ENCODE measurements at places on chromosomes 12 and 14.

DNA sequence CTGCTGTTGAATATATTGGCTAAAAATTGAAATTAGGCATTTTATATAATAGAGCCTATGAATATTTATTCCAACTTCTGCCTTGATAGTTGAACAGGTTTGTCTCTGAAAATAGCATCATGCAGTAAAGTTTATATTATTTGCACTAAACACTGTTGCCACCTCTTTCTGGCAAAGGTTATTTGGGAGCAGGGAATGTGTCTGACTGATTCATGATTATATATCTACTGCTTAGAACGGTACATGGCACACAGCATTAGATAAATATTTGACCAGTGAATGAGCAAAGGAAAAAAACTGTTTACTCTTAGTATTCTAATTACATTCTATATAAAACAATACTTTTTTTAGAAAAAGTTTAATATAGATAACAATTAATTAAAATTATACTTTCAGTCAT lies 123.1 kb upstream of the MGAT4C start:
- DNase-seq = no peak

DNA sequence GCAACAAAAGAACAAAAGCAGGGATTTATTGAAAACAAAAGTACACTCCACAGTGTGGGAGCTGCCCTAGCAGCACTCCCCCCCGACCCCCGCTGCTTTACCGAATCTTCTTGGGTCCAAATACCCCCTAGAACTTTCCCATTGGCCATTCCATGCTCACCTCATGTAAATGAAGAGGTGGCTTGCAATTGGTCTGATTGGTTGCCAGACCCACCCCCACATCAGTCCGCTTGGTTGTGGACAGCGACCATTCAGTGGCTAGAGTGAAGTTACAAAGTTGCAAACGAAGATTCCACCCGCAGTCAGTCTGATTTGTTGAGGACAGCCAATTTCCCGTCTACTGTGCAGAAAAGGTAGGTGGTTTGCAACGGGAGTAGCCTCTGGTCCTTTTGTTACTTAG lies 3.9 kb downstream of the STYX start:
- no peak for DNase-seq

- no peak for DNase-seq
Measured at GRCh38 chr12:3123729-3124128, 46.5 kb downstream of the TSPAN9 start.

DNA sequence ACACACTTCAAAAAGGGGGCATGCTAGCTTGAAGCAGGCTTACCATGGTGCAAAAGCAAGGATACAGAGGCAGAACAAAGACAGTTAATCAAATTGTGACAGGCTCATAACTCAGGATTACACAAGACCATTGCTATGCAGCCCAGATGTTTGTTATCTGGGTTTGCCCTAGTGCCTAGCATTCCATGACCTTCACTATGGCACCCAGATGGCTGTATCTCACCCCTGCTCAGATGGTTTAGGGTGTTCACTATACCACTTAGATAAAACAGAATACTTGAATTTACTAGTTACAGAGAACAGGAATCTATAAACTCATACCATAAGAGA lies 56.2 kb downstream of the SDR9C7 start:
- DNase-seq = no peak
